ENCODE measurements at places on chromosomes 16 and 17.

DNA sequence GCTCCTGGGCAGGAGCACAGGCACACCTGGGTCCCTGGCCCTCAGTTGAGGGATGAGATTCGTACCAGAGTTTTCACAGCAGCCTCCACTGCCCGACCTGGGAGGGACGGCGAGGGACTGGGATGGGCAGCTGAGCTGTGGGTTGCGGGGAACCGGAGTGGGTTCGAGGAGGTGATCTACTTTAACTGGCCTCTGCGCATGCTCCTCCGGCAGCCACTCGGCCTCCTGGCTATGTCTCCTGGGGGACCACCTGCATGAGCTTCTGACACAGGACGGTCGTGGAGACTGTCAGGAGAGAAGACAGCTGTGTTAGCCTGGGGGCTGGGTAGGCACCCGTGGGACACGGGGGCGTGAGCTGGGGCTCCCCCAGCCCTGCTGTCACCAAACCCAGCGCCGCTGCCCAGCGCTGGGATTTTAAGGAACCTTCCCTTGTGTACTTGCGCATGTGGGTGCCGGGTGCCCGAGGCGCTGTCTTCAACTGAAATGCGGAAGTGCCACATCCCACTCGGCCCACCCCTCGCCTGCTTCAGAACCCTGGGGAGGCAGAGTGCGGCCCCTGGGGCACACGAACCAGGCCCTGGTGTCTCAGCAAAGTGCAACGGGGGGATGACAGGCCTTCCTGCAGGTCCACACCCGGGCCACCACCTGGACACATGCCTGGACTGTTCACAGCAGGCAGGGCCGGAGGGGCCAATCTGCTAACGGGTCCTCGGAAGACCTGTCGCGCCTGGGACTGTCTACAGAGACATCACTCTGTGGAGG is 36.4 kb downstream of the SLC7A5 start:
- no peak for DNase-seq

GRCh38 chr17:27952366-27952765 is 59.2 kb upstream of the LYRM9 start:
- no peak for DNase-seq

GRCh38 chr16:8644211-8645140 is 23.0 kb downstream of the METTL22 start:
- no peak for DNase-seq

DNA sequence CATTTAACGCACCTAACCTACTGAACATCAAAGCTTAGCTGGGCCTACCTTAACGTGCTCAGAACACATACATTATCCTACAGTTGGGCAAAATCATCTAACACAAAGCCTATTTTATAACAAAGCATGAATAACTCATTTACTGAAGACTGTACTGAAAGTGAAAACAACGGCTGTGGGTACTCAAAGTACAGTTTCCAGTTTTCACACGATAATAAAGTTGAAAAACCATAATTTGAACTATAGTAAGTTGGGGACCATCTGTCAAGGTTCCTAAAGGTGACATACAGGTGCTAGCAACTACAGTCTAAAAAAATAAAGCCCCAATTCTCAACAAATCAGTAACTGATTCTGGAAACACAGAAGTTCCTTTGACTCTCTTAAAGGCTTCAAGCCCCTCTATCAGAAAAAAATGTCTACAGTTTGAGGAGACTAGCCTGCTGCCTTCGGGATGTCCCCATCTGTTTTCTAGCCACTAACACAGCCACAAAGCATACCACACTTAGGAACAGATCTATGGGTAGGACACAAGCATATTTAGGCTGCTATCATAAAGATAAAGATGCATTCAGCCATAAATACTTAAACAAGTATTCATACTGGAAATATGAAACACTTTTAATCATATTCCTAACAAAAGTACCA is 71.3 kb downstream of the KANSL1 start:
- no peak for DNase-seq

- no peak for DNase-seq
Observed at GRCh38 chr16:85915125-85915845, 16.3 kb downstream of the IRF8 start.

DNA sequence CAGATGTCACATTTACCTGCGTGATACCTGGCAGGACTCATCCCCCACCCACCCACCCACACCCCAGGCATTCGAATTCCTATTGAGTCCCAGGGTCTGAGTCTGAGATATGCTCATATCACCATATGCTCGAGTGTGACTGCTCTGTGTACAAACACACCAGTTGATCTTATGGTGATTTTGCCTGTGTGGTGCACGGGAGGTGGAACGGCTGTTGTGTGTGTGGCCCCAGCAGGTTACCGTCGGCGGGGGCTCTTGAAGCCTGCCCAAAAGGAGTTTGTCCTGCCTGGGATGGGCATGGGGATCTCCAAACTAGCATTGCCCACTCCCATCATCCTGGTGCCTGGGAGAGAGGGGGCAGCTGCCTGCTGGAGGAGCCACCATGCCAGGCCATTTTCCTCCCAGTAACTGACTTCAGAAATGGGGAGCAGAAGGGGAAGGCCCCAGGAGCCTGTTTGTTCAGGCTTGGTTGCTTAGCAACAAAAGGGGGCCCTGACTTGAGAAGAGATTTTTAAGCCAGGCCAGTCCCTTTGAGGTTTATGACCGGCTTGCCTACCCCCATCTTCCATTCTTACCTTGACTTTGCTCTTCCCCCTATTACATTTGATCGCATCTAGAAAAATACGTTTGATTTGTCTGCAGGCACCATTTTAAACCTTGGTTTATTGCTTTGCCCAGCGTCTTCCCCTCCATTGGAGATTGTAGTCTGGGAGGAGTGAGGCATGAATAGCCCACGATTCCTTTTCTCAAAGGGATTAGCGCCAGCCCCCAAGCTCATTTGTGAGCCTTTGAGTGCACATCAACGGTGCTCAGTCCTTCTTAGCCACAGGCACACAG is 217.7 kb downstream of the CCDC182 start:
- no peak for DNase-seq

- no peak for DNase-seq
Observed at GRCh38 chr17:81912441-81913309, 1.5 kb upstream of the PCYT2 start.

- no peak for DNase-seq
Observed at GRCh38 chr16:817001-817906, 16.7 kb upstream of the GNG13 start.

GRCh38 chr16:20870122-20870820 is 29.9 kb downstream of the DCUN1D3 start:
- no peak for DNase-seq

GRCh38 chr16:68411086-68411485 is 37.2 kb downstream of the SMPD3 start:
- no peak for DNase-seq

DNA sequence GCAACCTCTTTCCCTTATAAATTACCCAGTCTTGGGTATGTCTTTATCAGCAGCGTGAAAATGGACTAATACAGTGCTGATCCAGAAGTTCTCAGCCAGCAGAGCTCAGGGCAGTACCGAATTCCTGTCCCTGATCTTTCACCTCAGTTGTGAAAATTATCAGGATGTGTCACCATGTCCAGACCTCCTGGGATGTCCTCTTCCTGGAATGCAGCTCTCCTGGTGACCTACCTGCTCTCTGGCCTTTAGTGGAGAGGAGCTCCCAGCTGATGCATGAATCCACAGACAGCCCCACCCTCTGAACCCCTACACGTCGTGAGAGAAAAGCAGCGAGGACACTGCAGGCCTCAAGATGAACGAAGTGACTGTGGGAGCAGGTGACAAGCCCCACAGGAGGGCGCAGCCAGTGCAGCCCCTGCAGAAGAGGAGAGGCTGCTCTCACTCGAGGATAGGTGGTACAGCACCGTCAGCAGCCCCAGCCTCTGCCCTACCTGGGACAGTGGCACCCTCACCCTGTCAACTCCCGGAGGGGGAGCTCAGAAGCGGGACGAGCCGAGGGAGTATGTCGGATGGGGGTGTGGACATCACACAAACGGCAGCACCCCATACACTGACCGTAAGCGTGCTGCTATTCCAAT is 22.0 kb upstream of the C16orf95 start:
- DNase-seq, result no peak

- DNase-seq, result peak; percentile 34
Observed at GRCh38 chr17:75878174-75878998, at the start of gene TRIM47. TRIM47 (minus strand) TSS chr17:75878581; CDS start chr17:75878548, 33 bp downstream.

- no peak for DNase-seq
Observed at GRCh38 chr17:69503711-69504110, 89.2 kb downstream of the MAP2K6 start.

DNA sequence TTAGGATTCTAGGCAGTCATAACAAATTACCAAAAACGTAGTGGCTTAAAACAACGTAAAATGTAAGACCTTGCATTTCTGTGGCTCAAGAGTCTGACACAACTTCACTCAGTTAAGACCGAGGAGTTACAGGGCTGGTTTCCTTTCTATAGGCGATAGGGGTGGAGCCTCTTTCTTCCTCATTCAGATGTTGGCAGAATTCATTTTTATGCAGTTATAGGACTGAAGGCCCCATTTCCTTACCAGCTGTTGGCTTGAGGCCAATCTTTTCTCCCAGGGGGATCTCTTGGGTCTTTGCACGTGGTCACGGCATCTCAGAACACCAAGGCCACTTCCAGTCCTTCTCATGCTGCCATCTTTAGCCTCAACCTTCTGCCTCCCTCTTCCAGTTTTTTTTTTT is 145.2 kb downstream of the KCNJ2 start:
- DNase-seq, result no peak

- no peak for DNase-seq
Observed at GRCh38 chr17:5000237-5000639, 2.5 kb downstream of the KIF1C start.

DNA sequence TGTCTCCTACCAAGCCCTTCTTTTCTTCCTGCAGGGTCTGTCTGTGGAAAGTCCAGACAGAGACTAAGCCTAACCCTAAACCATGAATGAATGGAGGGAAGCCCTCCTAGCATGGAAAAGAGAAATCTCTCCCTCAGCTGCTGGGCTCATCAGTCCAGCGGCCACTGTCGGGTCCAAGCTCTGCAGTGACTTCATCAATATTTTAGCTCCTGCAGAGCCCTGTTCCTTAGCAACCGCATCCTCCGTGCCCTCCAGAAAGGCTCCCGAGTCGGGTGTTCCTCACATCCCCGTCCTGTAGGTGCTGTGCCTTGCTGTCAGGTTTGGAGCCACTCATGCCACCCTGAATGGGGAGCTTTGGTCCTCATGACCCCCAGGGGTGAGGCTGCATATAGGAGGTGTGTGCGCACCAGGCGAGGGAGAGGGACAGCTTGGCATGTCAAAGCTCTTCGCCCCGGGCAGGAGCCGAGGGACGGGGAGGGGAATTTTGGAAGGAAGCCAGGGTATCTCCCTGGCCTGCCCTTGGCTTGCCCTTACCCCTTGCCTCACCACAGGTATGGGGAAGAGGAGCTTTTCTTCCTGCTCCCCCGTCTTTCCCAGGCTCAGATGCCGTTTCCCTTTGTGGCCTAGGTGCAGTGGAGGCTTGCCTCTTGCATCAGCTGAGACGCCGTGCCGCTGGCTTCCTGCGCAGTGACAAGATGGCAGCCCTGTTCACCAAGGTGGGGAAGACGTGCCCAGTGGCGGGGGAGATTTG is 23.9 kb downstream of the SGSM2 start:
- DNase-seq, result no peak

- peak; percentile 86 for DNase-seq
Observed at GRCh38 chr16:56576585-56577299, 11.9 kb downstream of the MT4 start.

- DNase-seq, result no peak
Observed at GRCh38 chr17:80738987-80739730, 194.5 kb downstream of the RPTOR start.

GRCh38 chr17:1558401-1558800 is 4.2 kb downstream of the PITPNA start:
- DNase-seq, result no peak

DNA sequence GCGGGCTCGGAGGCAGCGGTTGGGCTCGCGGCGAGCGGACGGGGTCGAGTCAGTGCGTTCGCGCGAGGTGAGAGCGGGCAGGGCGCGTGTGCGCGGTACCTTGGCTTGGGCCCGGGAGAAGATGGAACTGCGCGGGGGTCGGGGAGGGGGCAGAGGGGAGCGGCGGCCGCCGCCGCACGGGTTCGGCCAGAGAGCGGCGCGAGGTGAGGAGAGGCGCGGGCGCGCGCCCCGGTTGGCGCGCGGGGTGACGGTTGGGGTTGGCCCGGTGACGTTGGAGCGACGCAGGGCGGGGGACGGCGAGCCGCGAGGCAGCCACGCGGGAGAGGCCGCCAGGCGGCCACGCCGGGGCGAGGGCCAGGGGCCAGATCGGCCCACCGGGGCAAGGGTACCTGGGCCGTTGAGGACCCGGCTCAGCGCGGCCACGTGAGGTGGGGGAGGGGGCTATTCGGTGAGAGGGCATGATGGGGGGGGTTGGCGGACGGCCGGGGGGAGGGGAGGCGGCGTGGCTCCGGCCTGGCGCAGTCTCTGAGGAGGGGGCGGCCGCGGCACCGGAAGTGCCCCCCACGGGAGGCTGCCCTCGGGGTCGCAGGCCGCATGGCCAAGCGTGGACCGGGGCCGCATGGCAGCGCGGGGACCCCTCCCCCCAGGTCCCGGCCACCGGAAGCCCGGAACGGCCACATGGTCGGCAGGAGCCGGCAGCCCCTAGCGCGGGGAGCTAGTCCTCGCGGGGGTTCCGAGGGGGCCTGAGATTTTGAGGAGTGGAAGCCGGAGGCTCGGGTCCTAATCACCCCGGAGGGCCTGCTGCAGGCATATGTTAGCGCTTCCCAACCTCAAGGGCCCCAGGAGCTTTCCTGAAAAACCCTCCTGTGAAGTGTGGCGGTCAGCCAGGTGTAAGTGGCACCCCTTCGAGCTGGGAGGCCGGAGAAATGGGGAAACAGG is 527 bp downstream of the EIF5A start:
- DNase-seq, result no peak

DNA sequence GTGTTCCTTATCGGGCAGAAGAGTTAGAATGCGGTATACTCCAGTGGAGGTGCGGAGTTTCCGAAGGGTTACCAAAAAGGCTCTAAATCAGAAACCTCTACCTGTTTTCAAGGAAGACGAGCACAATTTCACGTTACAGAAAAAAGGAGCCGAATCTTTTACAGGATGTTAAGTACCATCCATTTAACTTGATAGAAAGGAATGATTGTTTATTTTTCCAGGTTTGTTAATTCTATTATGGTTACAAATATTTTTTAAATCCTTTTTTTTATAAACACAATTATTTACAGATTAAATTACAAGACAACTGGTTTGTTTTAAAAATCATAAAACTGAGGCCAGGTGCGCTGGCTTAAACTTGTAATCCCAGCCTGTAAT is 18.2 kb downstream of the ZNF213 start:
- DNase-seq, result no peak

DNA sequence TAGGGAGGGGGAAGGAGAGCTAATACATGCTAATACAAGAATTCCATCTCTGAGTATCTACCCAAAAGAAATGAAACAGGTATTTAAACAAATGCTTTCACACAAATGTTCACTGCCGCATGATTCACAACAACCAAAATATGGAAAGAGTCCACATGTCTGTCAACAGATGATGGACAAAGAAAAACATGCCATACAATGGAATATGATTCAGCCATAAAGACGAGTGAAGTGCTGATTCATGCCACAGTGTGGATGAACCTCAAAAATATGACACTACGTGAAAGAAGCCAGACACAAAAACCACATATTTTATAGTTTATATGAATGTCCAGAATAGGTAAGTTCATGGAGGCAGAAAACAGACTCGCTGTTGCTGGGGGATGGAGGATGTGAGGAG is 321.4 kb downstream of the FOXL1 start:
- peak; percentile 89 for DNase-seq

- DNase-seq, result no peak
Observed at GRCh38 chr16:81214745-81215166, 23.7 kb upstream of the BCO1 start.

GRCh38 chr17:3979290-3979611 is 15.0 kb upstream of the ATP2A3 start:
- DNase-seq, result no peak

- no peak for DNase-seq
Observed at GRCh38 chr16:27367461-27368357, 34.3 kb upstream of the IL21R start.

GRCh38 chr16:66691234-66691633 is 5.3 kb downstream of the CMTM4 start:
- no peak for DNase-seq
